ENCODE measurements at places on chromosomes 1 and 21. TPM values are rescaled to one million over a fixed set of nuclear protein-coding genes. Genes with fewer than 3 reads are reported as not detected.

Gene UBE2U
- not detected for total RNA-seq

Gene NPHS2
- total RNA-seq, result not detected

Gene CYP4X1
- 29.6 TPM for total RNA-seq

Gene TNFAIP8L2
- 14.1 TPM for total RNA-seq

Gene NIPAL3
- total RNA-seq, result 31.4 TPM

Gene PGLYRP4
- not detected for total RNA-seq

Gene SLC44A3
- total RNA-seq, result 3.7 TPM

- DNase-seq, result no peak
Observed at GRCh38 chr1:117641536-117641935, 35.7 kb downstream of the TENT5C start.

GRCh38 chr21:44950351-44950750 is 10.5 kb downstream of the SLX9 start:
- no peak for DNase-seq

GRCh38 chr21:46219591-46220239 is 8.9 kb downstream of the LSS start:
- DNase-seq, result no peak

DNA sequence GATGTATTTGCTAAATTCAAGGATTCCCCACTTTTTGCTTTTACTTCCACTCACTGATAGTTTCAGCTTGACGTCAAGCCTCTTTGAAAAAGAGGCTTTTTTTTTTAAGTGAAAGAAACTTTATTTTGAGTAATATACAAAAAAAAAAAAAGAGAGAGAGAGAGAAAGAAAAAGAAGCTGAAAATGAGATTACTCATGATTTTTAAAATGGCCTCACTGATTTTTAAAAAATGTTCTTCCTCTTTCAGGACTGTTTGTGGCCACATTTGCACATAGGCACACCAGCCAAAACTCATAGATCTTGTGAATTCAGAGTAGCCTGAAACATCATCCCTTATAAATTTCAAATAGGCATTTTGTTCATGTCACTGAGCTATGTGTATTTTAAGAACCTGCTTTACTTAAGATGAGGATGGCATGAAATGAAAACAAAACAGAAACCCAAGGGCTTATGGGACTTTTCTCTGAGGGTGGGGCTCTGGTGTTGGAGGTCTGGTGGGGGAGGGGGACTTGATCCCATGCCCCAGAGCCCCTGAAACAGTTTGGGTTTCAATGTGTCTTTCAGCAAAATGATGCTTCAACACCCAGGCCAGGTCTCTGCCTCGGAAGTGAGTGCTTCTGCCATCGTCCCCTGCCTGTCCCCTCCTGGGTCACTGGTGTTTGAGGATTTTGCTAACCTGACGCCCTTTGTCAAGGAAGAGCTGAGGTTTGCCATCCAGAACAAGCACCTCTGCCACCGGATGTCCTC is 6.1 kb downstream of the ATF3 start:
- no peak for DNase-seq

GRCh38 chr1:206556750-206557635 is 49.7 kb downstream of the RASSF5 start:
- DNase-seq, result peak; percentile 19

DNA sequence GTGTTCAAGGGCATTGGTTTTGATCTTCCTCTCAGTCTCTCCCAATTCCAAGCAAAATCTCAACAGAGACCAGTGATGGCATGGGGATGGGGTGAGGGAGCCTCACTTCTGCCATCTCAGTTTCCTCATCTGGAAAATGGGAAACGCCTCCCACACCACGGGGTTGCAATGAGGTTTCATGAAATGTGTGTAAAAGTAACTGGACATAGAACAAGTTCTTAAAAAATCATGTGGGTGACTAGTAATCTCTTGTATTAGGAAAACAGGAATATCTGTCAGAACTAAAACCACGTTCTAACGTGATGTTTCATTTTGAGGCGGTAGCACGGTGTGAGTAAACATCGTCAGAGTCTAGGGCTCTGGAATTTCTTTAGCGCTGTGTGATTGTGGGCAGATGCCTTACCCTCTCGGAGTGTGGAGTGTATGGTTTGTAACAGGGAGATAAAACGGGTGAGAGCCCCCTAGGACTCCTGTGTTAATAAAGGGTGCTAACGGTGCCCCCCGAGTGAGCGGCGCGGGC is 55.5 kb upstream of the DNAJC6 start:
- no peak for DNase-seq

DNA sequence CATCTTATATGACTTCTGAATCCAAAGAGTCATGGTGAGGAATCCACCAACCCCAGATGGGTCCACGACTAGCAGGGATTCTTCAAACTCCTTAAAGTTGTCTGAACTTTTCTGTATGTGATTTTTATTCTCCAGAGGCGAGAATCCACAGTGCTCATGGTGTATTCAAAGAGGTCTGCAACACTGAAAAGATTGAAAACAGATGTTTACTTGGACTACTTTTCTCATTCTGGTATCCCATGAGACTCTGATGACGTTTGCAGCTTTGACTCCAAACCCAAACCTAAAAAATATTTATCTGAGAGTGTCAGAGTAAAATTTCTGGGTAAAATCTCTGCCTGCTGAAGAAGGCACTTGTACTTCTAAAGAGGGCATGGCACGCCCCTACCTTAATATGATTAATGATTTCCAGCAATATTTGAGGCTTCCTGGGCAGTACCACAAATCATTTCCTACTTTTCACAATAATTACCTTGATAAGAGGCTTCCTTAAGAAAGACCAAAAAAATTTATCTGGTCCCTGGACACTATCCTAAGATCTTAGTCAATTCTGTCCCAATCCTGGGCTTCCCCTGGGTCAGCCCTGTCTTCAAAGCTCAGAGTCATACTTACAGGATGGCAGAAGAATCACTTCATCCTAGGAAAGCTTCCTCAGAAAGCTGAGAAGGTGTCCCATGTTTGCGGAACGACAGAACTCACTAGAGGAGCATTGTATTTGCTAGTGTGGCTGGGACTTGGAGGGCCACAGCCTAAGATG is 76.5 kb upstream of the MAP10 start:
- DNase-seq, result no peak

- DNase-seq, result no peak
Observed at GRCh38 chr1:43077273-43077672, 94.8 kb downstream of the EBNA1BP2 start.

DNA sequence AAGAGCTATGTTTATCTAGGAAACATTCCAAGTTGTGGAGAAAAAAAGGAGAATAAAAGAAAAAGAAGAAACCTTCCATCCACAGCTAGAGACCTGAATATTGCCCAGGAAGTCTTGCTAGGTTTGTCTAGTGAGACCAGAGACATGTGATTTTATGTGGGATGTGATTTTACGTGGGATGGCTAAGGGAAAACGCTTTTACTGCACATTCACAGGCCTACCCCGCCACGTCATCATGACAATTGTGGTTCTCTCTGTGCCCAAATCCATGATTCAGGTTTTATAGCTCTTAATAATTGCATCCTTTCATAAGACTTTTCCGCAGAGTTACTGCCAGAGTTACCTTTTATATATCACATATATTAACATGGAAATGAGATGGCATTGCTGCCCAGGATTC is 86.4 kb upstream of the SSX2IP start:
- no peak for DNase-seq

DNA sequence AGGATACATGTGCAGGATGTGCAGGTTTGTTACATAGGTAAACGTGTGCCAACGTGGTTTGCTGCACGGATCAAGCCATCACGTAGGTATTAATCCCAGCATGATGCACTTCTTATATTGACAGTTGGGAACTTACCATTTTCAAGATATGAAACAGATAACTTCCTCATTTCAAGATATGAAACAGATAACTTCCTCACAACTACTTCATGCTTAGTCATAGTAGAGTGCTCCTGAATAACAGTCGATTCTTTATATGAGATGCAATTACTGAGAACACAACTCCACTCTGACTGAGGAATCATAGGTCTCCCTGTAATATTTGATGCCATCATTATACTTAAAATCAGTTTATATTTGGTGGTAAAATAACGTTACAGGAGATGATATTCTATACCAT is 1124.3 kb downstream of the AMY1C start:
- no peak for DNase-seq

GRCh38 chr1:53842347-53842746 is 4.3 kb upstream of the NDC1 start:
- no peak for DNase-seq

GRCh38 chr1:53068314-53069099 is 6.5 kb downstream of the PODN start:
- DNase-seq, result no peak

- DNase-seq, result no peak
Observed at GRCh38 chr1:183814121-183814681, 9.3 kb downstream of the RGL1 start.

DNA sequence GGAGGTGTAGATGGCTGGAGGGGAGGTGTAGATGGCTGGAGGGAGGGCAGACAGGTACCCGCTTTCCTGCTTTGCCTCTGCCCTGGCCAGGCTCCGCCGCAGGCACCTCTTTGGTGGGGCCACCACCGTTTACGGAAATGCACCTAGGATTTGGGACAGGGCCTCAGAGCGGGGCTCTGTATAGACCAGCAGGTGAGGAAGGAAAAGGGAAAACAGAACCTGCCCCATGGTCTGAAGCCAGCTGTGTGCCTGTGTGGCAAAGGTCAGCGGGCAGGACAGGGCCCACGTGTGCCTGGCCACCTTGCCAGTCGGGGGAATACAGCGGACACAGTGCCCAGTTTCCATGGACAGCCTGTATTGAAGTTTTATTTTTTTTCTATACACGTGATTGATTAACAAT is 12.1 kb upstream of the PTTG1IP start:
- DNase-seq, result no peak

- DNase-seq, result no peak
Observed at GRCh38 chr21:37468909-37469308, 102.3 kb downstream of the DYRK1A start.

DNA sequence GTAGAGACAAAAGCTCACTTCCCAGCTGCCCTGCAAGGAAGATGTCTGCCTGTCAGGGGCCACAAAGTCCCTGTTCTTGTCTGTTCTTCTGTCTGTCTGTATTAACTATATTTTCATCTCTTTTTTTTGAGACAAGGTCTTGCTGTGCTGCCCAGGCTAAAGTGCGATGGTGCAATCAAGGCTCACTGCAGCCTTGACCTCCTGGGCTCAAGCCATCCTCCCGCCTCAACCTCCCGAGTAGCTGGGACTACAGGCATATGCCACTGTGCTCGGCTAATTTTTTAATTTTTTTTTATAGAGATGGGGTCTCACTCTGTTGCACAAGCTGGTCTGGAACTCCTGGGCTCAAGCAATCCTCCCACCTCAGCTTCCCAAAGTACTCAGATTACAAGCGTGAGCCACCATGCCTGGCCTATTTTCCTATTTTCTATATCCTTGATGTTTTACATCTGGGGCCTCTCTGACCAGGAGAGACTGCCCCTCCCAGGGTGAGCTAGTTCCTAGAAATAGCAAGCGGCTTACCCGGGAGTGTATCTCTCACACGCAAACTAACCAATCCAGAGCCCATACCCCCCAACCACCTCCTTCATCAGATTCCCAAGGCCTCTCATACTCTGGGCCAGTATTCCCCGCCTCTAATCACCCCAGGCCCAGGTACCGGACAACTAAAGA is 5.4 kb upstream of the KLHDC7A start:
- DNase-seq, result no peak

- no peak for DNase-seq
Observed at GRCh38 chr1:61054601-61054993, 27.8 kb upstream of the NFIA start.

DNA sequence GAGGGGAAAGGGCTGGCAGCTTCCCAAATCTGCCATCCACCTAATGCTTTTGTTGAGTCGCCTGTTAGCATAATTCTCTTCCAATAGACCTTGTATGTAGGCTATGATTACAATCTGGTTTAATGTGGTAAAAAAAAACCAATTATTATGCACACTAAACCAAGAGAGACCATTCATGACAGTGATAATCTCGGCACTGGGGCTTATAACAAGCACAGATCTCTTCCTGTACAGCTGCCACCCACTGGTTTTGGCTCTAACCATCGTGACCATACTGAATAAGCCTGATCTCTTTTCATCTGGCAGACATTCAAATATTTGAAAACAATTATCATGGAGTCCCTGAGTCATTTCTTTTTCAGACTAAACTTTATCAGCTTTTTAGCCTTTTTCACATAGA is 12.0 kb upstream of the SYT14 start:
- no peak for DNase-seq

- DNase-seq, result no peak
Observed at GRCh38 chr21:14857529-14857928, 207.3 kb downstream of the NRIP1 start.

- no peak for DNase-seq
Observed at GRCh38 chr21:14691914-14692313, 145.8 kb upstream of the SAMSN1 start.

DNA sequence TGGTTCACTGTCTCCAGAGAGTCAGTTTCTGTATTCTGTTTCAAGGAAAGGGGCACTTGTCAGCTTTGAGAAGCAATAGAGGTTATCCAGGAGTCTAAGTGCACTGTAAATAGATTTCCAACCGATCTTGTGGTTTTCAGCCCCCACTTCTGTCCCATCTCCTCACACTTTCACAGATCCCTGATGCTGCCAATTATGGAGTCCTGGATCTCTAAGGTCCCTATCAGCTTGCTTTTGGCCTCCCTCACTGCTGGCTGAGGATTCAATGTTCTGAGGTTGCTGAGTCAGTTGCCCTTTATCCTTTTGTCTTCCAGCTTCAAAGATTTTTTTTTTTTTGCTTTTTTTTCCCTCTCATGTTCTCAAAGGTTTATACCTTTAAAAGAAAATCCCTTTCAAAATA is 98.4 kb downstream of the DIRAS3 start:
- no peak for DNase-seq

DNA sequence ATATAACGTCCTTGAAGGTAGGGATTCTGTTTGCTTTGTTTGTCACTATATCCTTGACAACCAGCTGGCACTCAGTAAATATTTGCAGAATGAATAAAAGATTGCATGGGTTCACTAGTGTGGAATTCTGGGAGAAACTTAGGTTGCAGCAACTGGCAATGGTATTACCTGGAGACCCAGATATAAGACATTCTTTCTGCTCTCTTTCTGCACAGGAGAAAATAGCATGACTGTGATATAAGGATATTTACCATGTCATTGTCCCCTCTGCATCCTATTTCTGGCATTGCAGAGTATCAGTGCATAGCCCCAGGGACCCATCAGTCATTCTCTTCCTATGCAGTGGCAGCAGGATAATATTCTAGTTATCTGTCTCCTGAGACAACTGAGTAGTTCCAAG is 308.9 kb upstream of the LRRC7 start:
- DNase-seq, result no peak

- DNase-seq, result no peak
Observed at GRCh38 chr1:27428316-27429028, 36.0 kb downstream of the GPR3 start.

GRCh38 chr1:38727684-38728584 is 131.6 kb downstream of the RRAGC start:
- peak; percentile 3 for DNase-seq

Measured in thoracic aorta (tissue), 2 donors.